ENCODE measurements at places on chromosomes 2 and 18.

DNA sequence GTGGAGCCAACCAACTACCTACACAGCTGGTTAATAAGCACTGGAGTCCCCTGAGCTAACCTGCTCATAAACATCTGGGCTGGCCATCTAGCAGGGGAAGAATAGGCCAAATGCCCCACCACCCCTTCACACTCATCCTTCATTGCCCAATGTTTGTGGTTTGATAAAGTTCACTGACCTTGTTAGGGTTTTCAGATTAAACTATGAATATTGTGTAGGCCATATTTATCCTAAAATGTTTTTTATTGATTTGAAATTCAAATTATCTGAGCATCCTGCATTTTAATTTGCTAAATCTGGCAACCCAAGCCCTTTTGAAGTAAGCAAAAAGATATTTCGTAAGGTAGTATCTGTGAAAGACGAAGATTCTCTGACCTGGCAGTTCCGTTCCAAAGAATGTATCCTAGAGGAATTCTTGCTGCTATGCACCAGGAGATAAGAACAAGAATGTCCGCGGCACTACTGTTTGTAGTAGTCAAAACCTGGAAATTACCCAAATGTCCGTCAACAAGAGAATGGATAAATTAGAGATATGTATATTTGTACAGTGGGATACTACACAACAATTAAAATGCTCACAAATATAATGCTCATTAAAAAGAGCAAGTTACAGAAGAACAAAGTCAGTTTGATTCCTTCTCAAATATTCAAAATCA, 5.8 kb upstream of the TLK1 start:
- no peak for DNase-seq

GRCh38 chr2:237306083-237306786, 107.7 kb downstream of the COL6A3 start:
- DNase-seq, result no peak

DNA sequence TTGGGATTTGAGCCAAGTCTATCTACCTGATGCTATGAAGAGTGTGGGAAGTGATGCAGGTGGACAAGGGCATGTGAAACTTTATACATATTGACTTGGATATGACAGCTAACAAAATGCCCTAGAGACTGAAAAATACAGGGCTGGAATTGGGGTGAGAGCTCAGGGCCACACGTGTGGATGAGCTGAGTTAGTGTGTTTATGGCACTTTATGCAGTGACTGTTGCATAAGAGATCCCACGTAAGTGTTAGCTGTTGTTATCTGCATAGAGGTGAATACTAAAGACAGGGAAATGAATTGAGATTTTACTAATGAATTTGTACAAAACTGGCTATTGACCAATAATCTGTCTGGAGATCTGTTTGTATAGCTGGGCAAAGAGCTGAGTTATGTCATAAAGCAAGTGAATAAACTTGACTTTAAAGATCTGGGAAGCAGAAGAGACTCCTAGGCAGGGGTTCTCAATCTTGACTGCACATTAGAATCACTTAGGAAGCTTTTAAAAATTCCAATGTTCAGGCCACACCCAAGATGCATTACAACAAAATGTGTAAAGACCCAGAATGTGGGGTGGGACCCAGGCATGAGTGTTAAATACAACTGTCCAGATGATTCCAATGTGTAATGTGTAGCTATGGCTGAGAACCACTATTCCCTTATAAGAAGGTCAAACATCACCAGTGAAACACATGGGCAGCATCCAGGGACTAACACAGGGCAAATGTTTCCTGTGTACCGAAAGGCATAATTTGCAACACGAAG, 74.2 kb upstream of the STK17B start:
- no peak for DNase-seq

- DNase-seq, result no peak
Measured at GRCh38 chr2:102418421-102418961, 4.5 kb upstream of the IL18RAP start.

- no peak for DNase-seq
Measured at GRCh38 chr2:53407363-53408080, 360.1 kb upstream of the CHAC2 start.

DNA sequence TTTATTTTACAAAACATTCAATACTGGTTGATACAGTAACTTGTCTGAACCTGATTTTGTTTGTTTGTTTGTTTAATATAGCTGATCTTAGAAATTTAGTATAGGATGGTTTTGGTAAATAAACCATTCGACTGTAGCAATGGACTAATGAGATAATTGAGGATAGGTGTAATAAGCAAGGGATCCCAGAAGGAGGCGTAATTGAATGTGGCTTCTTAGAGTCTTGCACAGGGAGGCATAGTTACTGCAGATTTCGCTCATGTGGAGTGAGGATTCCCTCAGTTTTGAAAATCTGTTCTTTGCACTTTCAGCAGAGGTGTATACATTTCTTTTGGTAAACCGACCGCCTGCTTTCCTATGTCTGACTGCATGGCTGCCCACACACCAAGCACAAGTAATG, 709.6 kb downstream of the SOCS6 start:
- DNase-seq, result no peak

- DNase-seq, result no peak
Measured at GRCh38 chr2:104919127-104919526, 65.2 kb downstream of the POU3F3 start.

DNA sequence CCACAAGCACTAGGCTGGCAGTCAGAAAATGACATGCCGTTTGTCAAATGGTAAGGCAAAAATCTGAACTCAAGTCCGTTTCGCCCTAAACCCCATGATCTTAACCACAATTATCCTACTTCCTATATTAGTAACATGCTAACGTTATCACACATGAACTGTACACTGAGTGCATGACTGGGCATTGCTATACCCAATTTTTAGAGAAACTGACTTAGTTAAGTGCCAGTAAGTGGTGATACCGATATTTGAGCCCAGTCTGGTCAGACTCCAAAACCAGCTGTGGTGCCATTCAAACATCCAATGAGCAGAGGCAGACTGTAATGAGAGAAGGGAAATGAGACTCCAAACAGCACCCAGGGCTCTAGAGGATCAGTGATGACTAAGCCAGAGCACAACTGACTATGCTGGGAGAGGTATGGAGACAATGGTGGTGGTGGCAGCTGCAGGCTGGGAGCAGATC, 311.7 kb upstream of the PKDCC start:
- DNase-seq, result no peak

DNA sequence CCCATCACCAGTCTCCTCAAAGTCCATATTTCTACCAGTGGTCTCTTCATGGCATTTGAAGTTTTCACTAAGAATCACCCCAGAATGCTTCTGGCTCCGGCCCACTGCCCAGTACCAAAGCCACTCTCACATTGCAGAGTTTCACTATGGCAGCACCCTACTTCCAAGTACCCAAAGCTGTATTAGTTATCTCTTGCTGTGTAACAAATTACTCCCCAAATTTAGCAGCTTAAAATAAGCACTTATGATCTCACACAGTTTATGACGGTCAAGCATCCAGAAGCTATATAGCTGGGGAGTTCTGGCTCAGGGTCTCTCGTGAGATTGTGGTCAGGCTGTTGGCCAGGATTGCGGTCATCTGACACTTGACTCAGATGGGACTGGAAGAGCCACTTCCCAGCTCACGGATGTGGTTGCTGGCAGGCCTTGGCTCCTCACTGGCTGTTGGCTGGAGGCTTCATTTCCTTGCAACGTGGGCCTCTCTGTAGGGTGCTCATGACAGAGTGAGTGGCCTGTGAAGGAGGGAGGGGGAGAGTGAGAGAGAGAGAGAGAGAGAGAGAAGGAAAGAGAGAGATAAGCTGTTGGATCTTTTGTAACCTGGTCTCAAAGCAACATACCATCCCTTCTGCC, 189.5 kb downstream of the CTIF start:
- no peak for DNase-seq

DNA sequence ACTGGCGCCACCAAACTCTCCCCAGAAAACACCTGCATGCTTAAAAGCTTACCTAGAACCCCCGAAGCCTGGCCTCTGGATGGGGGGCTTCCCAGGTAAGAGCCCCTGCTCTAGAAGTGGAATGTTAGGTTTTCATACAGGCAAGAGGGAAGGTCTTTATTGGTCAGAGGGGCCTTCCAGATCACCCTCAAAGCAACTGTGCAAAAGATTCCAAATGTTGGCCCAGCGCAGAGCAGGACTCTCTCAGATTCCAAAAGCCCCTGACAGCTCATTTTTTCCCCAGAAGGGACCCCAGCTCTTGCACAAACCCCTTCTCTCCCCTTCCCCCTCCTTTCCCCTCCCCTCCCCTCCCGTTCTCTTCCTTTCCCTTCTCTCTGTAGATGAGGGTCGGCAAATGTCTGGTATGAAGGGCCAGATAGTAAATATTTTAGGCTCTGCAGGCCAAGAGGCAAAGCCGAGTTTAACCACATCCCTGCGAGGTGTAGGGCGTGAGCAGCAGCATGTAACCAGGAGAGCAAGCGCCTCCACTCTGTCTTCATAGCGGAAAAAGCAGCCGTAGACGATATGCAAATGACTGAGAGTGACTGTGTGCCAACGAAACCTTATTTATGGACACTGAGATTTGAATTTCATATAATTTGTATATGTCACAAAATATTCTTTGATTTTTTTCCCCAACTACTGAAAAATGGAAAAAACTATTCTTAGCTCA, 116.9 kb downstream of the SMAD7 start:
- no peak for DNase-seq

GRCh38 chr2:137644731-137645130, 319.5 kb upstream of the HNMT start:
- DNase-seq, result no peak

DNA sequence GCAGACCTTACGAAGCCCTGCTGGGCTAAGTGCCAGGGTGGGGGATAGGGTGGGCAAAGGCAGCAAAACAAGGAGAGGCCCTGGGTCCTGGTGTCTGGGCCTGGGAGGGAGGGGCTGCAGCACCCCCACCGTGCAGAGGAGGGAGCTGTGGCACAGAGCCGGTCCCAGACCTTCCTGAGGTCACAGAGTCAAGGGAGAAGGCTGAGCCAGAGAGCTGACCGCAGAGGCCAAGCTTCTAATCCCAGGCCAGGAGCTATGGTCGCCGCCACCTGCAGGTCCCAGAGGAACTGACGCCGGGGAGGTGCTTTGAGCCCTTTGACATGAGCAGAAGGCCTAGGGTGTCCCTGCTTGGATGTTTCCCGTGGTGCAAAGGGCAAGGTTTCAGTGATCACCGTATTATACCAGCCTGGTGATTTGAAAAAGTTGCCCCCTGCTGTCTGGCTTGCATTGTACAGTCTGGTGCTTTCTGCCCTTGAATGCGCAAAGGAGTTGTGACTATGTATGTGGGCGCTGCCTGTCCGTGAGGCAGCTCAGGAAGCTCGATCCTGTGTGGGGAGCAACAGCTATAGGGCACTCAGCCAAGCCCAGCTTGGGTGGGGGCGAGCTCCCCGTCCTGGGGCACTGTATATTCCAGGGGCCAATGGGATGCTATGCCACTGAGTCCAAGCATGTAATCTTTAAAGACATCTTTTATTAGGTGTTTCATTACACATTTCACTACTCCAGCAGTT, 44.3 kb downstream of the EDAR start:
- no peak for DNase-seq

- peak; percentile 55 for DNase-seq
Measured at GRCh38 chr2:156182132-156182531, 150.4 kb downstream of the NR4A2 start.

DNA sequence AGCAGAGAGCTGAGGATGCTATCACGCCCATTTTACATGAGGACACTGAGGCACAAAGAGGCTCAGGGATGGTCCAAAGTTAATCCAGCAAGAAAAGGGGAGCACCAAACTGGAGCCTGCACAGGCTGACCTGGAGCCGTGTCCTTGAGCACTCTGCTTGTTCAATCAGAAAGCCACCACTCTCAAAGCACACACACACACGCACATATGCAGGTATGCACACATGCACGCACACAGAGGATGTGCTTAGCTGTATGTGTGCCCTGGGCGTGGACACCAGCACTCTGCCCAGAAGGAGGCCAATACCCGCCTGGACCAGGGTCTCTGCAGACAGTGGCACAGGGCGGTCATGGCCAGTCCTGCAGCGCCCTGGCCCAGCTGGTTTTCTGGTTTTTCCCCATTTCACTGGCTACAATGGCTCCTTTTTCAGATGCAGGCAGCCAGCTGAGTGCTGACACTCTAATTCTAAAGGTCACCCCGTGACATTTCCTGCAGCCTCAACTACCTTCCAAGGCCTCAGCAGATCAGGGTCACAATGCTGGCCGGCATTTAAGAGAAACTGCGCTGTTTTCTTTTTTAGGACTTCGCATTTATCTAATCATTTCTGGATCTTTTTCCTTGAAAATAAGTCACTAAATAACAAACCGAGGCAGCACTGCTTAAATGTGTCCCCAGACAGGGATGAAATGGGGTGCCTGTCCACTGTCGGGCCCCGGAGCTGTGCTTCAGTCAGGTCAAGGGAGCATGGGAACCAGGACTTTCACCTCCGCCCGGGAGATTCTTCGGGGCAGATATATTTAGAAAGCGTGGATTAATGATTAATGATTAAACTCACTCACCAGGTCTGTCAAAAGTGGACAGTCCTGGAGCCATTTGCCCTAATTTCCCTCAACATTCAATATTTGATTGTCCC, 104.5 kb downstream of the HDAC4 start:
- no peak for DNase-seq

GRCh38 chr18:45826084-45826483, 609 bp downstream of the SIGLEC15 start:
- DNase-seq, result no peak

DNA sequence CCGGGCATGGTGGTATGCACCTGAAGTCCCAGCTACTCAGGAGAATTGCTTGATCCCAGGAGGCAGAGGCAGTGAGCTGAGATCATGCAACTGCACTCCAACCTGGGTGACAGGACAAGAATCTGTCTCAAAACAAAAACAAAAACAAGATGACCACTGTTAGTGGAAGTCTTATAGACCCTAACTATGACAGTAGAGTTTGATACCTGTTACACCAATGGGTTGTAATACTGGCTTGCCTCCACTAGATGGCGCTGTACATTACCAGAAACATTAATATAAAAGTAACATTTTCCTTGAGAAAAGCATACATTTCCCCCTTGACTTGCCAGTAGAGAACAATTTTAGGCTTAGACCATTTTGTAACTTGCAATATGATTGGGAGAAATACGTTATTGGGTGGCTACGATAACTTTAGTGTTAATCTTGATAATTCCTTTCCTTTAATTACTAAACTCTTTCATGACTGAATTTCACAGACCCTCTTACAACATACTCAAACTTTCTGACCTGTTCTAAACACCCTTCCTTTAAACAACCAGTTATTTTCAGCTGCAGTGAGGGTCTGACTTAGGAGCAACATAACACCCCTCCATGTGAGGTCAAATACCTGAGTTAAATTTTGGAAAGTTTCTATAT, 19.5 kb downstream of the SLC25A52 start:
- peak; percentile 45 for DNase-seq

DNA sequence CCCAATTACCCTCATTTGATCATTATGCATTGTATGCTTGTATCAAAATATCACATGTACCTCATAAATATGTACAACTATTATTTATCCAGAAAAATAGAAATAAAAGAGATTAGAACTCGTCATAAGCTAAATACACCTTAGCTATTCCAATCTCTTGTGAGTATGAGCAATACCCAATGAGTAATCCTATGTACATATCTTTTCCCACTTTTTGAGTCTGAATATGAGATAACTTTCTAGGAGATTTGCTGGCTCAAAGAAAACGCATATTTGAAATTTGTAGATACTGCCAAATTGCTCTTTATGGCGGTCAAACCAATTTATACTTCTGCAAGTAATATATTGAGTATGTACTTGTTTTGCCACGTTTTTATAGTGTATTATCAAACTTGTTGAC, 24.1 kb downstream of the PRKD3 start:
- DNase-seq, result no peak
